ENCODE measurements at places on chromosomes 7 and 10.

GRCh38 chr7:159027789-159028507 is 116.7 kb downstream of the VIPR2 start:
- no peak for DNase-seq

DNA sequence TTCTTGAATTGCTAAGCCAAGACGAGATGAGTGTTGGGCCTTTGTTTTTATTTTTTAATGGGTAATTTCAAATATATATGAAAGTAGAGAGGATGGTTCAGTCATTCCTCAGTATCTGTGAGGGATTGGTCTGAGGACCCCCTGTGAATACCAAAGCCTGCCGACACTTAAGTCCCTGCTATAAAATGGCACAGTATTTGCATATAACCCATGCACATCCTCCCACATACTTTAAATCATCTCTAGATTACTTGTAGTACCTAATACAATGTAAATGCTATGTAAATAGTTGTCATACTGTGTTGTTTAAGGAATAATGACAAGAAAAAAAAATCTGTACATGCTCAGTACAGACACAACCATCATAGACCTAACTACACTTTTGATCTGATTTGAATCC is 73.4 kb downstream of the NOD1 start:
- DNase-seq: no peak

DNA sequence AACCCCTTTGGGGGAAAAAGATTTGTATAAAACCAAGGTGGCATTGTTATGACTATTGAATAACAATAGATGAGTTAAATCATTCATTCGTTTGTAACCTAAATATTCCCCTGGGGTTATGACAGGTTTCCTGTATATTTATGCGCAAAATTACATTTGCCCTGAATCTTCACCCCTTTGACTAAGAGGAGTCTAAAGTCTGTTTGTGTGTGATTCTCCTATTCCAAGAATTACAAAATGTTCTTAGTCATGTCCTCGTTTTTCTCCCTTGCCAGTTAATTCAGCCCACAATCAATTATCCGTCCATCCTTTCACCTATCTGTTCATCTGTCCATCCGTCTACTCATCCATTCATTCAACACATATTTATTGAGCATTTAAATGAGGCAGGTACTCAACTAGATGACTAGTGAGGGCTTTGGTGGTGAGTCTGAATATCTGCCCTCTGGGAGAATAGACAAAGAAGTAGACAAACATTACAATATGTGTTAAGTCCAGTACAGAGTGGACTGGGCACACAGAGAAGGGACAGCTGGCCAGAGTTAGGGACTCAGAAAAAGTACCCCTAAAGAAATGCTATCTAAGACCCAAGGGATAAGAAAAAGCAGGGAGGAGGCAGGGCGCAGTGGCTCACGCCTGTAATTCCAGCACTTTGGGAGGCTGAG is 35.6 kb upstream of the TCF7L2 start:
- DNase-seq: no peak

DNA sequence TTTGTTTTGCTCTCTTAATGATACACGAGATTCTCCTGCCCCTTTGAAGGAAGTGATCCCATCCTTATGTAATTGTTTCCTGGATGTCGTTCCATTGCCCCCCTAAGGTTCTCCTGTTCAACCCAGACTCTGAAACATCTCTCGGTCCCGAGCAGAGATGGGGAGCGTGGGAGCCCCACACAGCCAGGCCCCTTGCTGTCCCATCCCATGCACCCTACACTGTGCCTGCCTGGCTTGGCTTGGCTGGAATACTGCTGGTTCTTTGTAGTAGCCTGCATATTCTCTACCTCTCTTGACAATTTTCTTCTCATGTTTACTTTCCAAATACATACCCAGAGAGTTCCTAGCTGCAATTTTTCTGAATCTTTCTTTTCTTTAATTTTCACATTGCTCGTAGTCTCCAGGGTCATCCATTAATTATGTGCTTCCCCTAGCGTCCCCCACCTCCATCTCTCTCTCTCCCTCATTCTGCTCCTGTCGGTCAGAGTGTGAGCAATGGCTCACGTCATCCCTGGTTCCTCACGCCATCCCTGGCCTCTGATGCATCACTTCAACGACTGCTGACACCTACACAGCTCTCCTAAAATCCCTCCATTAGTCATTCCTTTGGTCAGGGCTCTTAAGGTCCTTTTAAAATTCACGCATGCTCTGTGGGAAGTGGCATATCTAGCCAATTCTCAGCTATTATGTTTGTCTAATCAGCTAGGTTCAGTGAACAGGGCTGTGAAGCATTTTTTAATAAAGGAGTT is 32.5 kb upstream of the GPR158 start:
- no peak for DNase-seq

DNA sequence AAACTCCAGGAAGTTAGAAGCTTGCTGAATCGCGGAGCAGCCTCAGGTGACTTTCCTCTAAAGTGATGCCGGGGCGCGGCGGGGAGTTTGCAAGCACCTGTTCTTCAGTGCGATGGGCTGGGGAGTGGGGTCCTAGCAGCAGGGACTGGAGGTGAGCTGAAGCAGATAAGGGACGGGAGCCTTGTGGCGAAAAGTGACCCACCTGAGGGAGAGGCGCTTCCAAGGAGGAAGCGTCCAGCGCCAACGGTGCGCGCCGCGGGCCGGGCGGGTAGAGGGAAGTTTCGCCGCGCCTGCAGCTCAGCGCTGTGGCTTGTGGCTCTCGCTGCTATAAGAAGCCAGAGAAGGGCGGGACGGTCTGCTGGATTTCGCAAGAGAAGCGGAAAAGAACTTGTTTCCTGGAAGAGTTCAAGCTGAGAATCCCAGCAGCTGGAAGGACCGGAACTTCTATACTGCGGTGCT is at the start of gene STEAP4:
Gene STEAP4, minus strand, starts transcription at position 305 of the 459 bp plus-strand sequence. CDS start 22,625 bp downstream, outside the sequence.
- DNase-seq: peak; percentile 15

GRCh38 chr10:115857856-115858255 is 415.1 kb downstream of the GFRA1 start:
- DNase-seq: no peak

DNA sequence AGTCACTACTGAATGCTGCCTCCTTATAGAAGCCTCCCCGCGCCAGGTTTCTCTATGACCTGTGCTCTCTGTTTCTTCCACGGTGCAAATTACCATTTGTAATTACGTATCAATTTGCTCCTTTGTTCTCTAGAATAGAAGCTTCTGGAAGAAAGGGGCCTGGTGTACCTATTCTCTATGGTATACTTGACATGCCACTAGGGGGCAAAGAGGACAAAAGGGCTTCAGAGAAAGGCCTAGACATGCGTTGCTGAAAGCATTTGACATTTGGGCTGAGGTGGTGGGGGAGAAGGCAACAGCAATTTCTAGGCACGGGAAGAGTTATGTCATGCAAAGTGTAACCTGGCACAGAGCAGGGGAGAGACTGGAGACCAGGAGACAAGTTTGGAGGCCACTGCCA is 148.7 kb downstream of the WDR11 start:
- no peak for DNase-seq

- peak; percentile 43 for DNase-seq
These were observed 21.2 kb downstream of the ZMIZ2 start for GRCh38 chr7:44769776-44770294.

- DNase-seq: no peak
These were observed 4.0 kb upstream of the NKX2-3 start for GRCh38 chr10:99528494-99529441.

DNA sequence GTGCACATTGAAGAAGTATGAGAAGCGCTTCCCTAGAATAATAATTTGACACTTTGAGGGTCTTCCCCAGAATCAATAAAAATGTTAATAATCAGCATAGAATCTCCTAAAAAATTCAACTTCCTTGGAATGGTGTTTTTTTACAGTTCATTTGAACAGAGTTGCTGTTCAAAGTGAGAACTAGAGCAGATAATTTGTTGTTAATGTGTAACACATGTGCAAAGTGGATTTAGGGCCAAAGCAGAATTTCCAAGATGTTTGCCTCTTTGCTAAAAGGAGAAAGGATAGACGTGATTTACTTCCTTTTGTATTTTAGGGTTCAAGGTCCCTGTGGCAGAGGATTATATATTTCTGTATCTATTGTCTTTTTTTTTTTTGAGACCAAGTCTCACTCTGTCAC is 73.8 kb downstream of the ZNF277 start:
- DNase-seq: no peak

DNA sequence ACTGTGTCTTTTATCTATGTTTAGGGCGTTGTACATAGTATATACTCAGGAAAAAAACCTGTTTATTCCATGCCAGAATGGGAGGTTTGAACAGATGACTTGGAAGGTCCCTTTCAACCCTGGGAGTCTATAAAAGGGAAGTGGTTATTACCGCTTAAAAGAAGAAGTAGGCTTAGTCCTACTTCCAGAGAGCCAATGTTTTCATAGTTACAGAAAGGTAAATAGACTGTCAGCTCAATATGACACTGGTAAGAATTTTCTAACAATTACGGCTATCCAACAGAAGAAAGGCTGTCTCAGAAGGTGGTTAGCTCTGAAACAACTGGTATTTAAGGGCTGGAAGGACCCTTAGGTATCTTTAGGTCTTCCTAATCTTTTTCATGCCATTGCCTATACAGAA is 1.1 kb upstream of the TFAM start:
- peak; percentile 10 for DNase-seq

DNA sequence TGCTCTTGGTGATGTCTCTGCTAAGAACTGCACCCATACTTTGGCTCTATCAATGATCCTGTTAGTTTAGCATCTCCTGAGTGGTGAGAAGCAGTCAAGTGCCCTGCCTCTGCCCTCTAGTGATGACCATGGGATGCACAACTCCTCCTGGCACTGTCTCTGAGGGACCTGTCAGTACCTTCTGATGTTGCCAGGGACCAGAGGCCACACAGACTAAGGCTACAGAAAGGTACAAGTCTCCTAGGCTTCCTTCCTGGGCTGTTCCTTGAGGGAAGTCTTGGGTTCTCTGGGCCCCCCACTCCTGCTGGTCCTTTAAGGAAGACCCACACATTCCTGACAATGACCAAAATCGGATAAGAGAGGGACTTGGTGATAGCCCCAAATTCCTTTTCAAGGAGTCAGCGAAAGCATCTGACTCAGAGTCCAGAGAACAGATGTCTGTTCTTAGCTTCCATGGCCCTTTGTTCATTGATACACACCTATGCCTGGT is 15.3 kb downstream of the NKX2-3 start:
- peak; percentile 24 for DNase-seq

- no peak for DNase-seq
These were observed 77.3 kb downstream of the STK31 start for GRCh38 chr7:23787272-23787671.

DNA sequence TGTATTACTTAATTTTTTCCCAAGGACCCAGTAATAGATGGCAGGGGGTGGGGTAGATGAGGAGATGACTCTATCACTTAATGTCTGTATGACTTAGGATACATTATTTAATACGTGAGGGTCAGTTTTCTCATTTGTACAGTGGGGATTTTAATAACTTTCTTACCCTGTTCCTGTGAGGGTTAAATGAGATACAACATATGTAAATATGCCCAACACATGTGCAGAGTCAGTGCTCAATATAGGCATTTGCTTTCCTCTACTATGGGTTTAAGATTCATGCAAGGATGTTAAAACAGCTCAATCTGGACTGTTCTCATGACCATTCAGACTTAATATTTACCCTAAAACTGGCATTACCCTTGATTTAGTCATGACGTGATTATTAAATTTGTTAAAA is 31.2 kb downstream of the ST7 start:
- no peak for DNase-seq

GRCh38 chr10:48491392-48492139 is 113.3 kb downstream of the ARHGAP22 start:
- DNase-seq: no peak

GRCh38 chr10:84341538-84341856 is 13.1 kb downstream of the CCSER2 start:
- DNase-seq: no peak

GRCh38 chr10:86391986-86392722 is 25.6 kb upstream of the GRID1 start:
- DNase-seq: no peak

- DNase-seq: no peak
These were observed 987.9 kb downstream of the KCNMA1 start for GRCh38 chr10:76649723-76650127.

- DNase-seq: peak; percentile 45
These were observed 596.6 kb downstream of the SDK1 start for GRCh38 chr7:3897430-3898372.

- DNase-seq: no peak
These were observed 161.0 kb upstream of the TRIM24 start for GRCh38 chr7:138299066-138299465.

- DNase-seq: no peak
These were observed 132.7 kb downstream of the AOAH start for GRCh38 chr7:36591636-36592035.

DNA sequence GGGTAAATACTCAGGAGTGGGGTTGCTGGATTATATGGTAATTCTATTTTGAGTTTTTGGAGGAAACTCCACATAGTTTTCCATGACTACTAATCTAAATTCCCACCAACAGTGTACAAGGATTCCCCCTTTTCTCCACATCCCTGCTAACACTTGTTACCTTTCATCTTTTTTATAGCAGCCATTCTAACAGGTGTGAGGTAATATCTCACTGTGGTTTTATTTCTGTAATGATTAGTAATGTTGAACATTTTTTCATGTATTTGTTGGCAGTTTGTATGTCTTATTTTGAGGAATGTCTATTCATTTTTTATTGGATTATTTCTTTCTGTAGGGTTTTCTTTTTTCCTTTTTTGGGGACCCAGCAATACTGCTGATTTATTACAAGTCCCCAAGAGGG is 14.9 kb downstream of the TAF3 start:
- no peak for DNase-seq

- peak; percentile 2 for DNase-seq
These were observed 205.0 kb downstream of the BBS9 start for GRCh38 chr7:33334349-33334748.

DNA sequence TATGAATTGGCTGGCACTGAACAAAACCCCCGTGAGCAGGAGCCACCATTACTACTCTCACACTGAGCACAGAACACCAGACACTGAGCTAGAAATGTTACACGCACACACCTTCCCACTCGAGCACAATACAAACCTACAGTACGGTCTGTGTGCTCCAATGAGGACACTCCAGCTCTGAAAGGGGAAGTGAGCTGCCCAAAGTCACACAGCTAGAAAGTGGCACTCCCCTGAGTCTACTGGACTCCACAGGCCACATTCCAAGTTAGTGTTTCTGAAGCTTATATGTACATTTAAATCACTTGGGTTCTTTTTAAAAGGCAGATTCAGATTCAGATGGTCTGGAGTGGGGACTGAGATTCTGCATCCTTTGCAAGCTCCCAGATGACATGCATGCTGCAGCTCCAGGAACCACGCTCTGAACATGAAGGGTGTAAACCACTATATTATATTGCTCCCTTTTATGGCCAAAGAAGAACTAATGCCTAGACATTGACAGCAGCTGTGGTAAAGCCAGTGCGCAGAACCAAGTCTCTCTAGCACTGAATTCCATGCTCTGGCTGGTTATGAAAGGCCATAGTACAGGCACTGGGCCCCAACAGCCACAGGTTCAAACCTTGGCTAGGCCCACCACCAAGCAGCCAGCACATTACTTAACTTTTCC is 77.1 kb downstream of the FRMPD2 start:
- no peak for DNase-seq

- DNase-seq: no peak
These were observed 27.3 kb upstream of the SYCE1 start for GRCh38 chr10:133592716-133593115.

DNA sequence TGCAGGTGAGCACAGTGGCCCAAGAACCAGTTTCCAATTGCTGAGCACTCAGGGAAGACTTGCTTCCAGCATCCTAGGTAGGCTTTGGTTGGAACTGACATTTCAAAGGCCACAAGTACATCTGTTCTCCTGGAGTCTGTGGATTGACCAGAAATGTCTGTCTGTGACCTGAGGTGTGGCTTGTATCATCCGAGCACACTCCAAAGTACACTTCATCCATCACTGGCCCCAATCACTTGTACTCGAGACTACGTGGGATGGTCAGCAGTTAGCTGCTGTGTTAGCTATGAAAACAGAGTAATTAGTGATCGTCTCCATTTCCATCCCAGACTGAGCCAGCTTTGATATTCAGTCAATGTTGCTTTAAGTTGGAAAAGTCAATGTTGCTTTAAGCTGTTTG is 45.0 kb downstream of the MKI67 start:
- DNase-seq: no peak

Data from activated CD4-positive, alpha-beta T cell treated with anti-CD3 and anti-CD28 coated beads, Interleukin-10, Interleukin-2, amounts not matched to agents 100 ng/mL and 50 ng/mL, durations not matched to agents 16 hours and 8 hours (primary cell).